Amniotic epithelial cell (primary cell): ENCODE measurements at places on chromosomes 4 and X.

GRCh38 chr4:10040049-10040892 lies 19.0 kb upstream of the SLC2A9 start:
- no peak for DNase-seq

- no peak for DNase-seq
Measured at GRCh38 chr4:684623-685327, 4.2 kb downstream of the SLC49A3 start.

- DNase-seq = no peak
Measured at GRCh38 chr4:3229964-3230363, 19.0 kb upstream of the MSANTD1 start.

DNA sequence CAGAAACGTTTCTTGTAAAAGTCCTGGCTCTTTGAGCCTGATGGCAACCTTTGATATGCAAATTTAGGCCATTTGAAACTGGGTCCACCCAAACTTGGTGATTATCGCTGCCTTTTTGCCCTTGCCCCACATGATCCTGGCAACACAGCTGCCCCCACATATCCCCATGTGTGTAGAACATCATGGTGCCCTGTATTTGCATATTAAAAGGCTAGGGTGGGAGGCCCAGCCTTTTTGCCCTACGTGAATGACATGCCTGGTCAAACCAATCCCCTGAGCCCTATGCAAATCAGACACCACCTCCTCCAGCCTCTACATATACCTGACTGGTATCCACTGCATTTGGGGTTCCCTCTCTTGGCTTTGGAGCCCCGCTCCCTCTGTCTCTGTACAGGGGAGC lies 202.4 kb downstream of the MAB21L2 start:
- DNase-seq = no peak

DNA sequence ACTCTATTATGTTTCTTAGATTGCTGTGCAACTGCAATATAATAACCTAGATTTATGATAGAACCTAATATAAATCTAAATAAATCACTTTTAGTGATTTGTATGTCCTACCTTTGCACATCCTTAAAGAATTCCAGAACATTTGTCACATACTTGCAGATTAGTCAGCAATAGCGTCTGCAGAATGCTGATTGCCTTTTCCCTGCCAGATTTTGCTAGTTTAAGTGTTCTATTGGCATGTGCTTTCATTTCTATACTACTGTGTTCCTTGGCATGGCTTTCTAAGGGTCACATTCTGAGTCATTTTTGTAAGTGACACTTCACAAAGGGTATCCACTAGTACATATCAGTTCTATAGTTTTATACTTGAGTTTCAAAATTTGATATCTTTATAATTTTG lies 303.1 kb upstream of the GIMD1 start:
- DNase-seq = peak; percentile 25
